BJ (cell line): ENCODE measurements at places on chromosomes 2 and 18.

DNA sequence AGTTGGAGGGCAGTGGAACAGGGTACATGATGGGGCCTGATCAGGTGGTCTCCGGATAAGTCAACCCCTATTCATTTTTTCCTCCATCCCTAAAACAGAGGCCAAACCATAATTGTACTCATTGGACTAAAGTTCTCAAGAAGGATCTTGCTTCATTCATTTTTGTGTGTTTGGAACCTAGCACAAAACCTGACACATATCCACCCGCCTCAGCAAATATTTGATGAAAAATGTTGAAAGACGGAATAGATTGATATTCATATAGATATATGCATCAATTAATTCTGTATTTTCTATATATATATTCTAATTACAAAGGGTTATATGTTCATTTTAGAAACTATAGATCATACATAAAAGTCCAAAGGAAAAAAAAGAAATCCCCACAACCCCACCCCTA, 21.9 kb downstream of the SLC4A1AP start:
- DNase-seq, result no peak

DNA sequence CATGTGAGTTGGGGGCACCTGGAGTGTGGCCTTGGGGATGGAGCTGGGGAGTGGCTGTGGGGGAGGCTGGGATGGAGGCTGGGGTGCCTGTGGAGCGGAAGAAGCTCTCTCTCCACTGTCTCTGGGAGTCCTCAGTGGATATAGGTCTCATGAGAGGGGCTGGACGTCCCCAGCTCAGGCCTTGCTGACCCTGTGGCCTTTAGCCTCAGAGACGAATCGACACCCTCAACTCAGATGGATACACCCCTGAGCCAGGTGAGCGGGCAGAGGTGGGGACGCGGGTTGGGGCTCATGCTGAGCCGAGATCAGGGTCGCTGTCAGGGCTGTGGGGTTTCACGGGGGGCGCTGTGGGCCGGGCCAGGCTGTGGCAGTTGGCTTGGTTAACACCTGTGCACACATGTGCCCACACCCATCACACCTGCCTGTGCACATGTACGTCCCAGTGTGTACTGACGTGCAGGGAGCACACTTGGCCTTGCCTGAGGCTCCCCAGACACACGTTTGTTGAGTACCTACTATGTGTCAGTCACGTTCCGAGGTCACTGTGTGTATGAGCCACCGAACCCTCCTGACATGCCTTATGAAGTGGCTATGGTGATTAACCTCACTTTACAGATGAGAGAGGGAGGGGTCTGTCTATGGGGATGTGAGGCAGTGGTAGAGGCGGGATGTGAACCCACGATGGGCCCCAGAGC, 20.1 kb downstream of the ZAP70 start:
- DNase-seq, result no peak

GRCh38 chr2:45131587-45131986, 122.3 kb upstream of the SIX2 start:
- DNase-seq, result no peak

DNA sequence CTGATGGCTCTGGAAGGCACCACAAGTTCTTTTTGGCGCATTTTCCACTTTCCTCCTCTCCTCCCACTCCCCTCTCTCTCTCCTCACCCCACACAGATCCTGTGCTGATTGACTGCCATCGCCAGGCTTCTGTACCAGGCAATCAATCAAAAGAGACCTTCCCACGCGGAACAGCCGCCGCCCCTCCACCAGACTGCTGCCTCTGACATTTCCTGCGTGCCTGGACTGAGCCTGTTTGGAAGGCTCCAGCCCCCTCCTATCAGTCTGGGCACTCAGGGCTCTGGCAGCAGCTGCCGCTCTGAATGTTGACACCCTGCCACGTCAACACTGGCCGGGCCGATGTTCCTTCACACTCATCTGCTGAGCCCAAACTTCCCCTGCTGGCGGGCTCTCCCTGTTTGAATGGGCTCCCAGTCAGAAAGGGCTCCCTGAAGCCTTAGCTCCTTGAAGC, 467.7 kb downstream of the EPHA4 start:
- no peak for DNase-seq

- no peak for DNase-seq
Measured at GRCh38 chr18:692824-693223, 19.6 kb downstream of the ENOSF1 start.

DNA sequence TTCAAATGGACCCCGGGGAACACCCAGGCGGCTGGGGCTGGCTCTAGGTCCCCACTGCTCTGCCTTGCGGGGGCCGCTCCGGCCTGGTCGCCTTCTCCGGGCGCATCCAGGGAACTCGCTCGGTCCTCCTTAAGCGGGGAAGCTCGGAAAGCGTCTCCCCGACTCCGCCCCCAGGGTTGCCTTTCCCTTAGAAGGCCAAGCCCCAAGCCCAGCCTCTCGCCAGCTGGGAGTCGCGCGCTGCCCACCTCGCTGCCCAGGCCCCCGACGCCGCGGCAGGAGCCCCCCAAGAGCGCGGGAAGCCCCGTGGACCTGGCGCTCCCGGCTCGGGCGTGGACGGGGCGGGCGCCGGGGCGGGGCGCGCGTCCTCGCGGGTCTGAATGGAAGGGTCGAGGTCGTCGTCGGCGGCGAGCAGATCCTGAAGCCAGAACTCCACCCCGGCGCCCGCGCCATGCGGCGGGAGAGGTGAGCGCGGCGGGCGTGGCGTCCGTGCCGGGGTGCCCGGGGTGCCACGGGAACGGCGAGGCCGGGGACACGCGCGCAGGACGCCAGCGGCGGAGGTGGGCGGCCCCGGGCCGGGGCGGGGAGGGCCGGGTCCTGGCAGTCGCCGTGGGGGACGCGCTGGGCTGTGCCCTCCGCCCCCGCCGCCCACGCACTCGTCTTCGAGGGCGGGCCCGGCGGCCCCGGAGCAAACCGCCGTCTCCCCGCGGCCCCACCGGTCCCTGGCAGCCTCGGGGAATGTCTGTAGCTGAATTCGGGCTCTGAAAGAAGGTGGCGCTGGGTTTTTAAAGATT, at the start of gene BOK:
Gene BOK, plus strand, starts transcription at position 214 of the 791 bp plus-strand sequence. CDS start 739 bp downstream, outside the sequence.
- DNase-seq, result no peak

DNA sequence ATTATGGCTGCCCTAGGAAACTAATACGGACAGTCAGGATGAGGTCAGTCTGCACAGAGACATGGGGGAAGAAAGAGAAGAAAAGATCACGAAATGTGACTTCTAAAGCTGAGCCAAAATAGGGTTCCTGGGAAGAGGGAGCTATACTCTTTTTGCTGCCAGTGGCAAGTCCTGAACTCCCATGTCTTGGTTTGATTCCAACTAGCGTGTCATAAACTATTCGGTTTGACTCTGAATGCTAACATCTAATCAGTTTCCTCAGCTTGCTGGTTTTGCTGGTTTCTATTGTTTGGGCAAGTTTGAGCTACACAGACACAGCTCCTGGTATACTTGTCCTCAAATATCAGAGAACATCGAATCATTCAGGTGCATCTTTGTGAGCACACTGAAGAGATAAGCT, 80.5 kb upstream of the CYP1B1 start:
- no peak for DNase-seq

- DNase-seq, result no peak
Measured at GRCh38 chr2:26352892-26353291, 6.3 kb upstream of the ADGRF3 start.

DNA sequence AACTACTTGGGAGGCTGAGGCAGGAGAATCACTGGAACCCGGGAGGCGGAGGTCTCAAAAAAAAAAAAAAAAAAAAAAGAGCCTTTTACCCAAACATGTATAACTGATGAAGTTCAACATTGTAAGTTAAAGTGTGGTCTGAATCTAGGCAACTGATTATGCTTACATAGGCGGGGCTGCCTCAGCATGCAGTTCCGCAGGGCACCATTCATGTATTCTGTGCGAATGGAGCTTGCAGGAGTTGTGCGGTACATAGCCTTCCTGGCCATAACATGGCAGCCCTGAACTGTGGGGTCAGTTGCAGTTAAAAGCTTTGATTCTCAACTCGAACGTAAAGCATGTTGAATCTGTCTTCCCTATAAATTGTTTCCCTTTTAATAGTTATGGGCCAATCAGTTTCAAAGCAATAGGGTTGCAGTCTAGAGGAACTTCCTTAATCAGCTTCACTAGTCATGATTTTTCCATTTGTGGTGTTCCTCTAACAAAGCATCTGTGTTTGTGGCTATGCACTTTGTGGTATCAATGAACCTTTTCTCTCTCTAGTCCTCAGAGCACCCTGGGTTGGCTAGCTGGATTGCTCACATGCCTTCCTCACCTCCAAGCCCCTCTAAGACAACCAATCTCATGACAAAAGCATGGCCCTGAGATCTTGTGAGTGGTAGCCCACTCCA, 30.6 kb upstream of the CEP68 start:
- DNase-seq, result no peak

DNA sequence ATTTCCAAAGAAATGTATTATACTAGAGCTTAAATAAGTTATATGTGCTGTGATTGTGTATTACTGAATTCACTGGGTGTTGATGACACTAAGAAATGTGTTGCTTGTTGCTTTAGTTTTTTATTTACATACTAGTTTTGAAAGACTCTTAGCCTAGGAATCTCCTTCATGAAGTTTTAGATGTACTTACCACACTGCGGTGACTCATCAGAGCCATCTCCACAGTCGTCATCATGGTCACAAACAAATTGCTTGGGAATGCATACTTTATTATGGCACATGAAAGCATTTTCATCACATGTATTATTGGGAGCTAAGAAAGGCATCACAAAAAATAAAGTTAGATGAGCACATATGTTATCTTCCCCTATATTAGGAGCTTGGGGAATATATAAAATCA, 1624.2 kb downstream of the LRP1B start:
- DNase-seq, result peak; percentile 9

GRCh38 chr2:71166812-71167211, 36.4 kb downstream of the MPHOSPH10 start:
- no peak for DNase-seq

DNA sequence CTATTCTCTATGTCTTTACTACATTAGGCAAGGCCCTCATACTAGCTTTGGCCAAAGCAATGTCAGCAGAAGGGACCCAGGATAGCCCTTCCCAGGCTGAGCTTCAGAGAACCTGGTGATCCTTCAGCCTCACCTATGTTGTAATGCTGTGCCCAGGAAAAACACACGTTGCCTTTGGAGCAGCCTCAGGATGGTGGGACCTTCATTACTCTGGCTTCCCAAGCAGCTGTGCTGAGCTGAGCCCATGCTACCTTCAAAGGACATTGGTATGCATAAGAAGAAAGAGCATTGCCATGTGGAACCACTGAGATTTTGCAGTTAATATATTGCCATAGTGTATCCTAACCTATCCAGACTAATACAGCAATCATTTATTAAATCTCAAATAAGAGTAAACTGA, 756.4 kb upstream of the ID2 start:
- DNase-seq, result no peak

DNA sequence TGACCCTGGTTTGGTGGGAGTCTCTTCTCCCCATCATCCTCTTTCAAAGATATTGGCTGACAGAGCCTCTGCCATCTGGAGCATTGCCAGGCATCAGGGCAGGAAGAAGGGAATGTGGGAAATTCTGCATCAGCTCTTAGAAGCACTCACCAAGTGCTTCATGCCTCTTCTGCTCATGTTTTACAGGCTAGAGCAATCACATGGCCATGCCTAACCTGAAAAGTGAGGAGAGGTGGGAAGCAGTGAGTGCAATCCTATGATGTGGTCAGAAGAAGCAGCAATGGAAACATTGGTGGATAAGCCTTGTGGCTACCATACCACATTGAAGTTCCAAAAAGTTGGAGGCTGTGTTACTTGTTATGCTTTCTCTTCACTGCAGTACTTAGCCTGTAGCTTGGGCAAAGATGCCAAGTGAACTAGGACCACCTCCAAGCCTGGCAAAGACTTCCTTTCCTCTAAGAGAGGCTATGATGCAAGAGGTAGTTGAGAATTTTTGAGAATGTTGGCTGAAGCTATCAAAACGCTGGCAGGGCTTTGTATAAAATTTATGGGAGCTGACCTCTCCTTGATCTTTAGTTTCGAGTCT, 64.1 kb downstream of the BCL2L11 start:
- no peak for DNase-seq

DNA sequence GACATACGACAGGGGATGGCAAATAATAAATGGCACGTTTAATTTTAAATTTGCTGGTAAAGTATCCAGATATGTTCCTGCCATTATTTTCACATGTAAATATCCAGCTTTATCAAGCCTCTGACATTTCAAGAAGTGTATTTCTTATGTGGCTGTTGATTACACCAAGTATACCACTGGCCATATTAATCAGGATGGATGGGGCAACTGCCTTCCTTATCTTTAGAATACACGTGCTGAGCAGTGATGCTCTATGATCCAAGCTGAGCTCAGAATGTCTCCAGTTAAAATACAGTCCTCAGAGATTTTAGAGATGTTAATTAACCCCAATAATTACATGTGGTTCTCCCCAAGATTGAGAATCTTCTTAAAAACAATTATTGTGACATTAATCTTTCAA, 38.3 kb upstream of the RAPGEF4 start:
- DNase-seq, result no peak

GRCh38 chr2:225512876-225513540, 113.5 kb downstream of the NYAP2 start:
- no peak for DNase-seq

DNA sequence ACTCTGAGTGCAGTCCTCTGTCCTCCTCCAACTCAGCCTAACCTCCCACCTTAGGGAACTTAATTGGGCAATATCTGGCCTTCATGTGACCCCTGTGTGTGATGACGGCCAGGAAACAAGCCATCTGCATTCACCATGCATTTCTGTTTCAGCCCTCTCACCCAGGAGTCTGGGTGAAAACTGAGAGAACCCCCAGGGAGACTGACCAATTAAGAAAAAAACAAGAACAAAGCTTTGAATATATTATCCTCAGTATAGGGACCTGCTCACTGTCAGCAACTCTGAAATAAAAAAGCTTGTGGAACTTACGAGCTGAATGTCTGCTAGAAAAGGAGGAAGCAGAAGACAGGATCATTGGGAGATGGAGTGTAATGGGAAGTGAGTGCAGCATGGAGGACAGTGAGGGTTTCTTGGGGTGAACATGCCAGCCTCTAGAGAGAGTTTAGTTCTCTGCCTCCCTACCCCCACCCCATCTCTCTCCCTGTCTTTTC, 9.5 kb downstream of the MAPRE2 start:
- no peak for DNase-seq
